ENCODE measurements at places on chromosomes 1 and 21.

DNA sequence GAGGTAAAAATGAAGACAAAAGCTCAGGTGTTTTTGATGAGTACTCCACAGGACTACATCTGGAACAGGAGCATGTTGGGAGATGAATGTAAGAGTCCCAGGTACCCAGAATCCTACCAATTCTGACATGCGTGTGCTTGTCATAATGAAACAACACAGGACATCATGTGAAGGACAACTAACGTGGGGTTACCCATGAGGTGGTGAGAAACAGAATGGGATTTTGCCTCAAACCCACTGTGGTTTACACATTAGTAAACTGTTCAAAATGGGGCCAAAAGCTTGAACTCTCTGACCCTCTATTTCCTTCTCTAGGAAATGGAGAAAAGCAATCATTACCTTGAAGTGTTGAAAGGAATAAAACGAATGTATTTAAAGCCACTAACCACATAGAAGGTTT, 266.2 kb downstream of the RGS7 start:
- no peak for DNase-seq

- DNase-seq: no peak
Observed at GRCh38 chr1:37919277-37919676, 27.6 kb downstream of the INPP5B start.

DNA sequence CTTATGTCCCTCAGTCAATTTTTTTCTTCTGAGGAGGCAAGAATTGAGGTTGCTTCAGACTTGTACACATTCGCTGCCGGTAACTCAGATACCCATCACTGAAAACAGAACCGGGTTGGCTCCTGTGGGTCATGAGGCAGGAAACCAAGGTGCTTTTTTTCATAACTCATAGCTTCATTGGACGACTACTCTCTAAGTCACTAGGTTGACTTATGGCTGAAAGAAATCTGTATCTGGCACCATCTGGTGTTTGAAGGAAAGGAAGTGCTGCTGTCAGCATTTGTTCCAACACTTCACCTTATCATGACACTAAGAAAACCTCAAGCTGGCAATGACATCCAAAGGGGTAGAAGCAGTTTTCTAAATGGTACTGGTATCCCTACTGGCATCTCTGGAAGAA, 82.3 kb downstream of the TBX19 start:
- DNase-seq: no peak

DNA sequence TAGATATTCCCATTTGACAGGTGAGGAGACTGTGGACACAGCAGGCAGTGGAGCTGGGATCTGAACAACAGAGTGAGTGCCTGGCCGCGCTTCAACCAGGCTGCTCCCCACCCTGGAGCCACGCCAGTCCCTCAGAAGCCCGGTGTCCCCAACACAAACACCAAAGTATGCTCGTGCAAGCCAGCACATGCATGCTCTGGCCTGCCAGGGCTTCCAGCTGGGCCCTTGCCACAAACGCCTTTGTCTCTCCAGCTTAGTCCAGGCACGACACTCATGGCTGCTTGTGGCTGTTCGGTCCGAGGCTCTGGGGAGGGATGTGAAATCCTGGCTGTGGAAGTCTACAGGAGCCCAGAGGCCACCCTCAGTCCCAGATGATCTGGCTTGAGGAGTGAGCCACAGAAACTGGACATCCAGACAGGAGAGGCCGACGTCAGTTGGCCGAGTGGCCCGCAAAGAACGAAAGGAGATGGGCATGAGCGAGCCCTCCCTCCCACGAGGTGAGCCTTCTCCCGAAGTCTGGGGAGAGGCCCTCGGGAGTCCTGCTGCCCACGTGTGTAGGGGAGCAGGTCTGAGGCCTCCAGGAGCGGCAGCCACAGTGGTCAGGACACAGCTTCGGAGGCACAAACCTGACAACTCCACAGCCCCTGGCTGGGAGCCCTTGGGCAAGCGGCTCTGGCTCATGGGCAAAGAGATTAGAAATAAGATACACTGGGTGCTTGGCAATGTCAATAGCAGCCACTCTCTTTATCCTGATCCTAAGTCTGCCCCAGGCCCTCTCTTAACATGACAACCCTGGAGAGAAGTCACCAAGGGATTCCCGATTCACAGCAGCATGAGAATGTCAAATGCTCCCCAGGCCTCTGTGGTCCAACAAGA, 117.1 kb upstream of the IFFO2 start:
- DNase-seq: no peak

- DNase-seq: no peak
Observed at GRCh38 chr1:51231120-51231519, 5.0 kb upstream of the RNF11 start.

DNA sequence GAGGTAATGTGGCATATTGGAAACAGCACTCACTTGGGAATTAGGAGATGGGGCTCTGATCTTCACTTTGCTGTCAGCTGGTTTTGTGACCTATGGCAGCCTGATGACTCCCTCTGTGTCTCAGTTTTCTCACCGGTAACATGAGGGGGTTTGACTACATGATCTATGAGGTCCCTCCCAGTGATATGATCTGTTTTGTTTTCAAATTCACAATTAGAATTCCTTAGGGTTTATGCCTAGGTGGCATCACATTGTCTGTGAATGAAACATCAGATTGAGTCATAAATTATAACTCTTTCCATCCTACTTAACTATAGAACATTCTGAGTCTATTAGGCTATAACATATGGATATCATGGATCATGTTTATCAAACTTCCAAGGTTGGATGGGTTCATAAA, 386.6 kb downstream of the PTBP2 start:
- no peak for DNase-seq

DNA sequence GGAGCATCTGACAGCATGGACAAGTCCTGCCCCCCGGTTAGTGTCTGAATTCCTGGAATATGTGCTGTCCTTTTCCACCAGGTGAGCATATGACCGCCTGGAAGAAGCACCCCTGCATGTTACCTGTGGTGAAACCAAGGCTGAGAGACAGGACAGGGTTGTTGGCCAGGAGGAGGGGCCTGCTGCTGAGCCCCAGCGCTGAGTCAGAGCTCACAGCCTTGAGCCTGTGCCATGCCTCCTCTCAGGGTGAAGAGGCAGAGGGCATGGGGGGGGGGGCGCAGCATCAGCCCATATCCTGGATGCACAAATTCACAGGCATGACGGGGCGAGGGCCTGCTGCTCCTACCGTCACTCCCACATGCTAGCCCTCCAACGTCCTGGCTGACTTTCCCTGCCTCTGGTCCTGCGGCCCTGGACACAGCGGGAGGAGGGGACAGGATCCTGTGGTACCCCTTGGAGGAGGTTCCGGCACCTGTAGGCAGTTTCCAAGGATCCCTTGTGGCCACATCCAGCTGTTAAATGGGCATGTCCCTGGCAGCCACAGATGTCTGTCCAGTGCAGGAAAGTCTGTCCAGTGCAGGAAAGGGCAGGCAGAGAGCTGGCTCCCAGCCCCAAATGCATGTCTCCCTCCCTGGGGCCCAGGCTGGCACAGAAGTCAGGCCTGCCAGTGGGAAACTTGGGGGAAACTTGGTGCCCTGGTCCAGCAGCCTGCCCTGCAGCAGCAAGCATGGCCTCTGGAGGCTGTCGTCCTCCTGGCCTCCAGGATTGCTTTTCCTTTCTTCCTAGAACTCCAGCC, 23.9 kb downstream of the TTC34 start:
- DNase-seq: no peak

GRCh38 chr1:184507165-184507564, 120.3 kb downstream of the C1orf21 start:
- DNase-seq: no peak

All from urothelium cell line (cell line).